Dermis microvascular lymphatic vessel endothelial cell (primary cell): ENCODE measurements at places on chromosomes 7 and 10. TPM values are rescaled to one million over a fixed set of nuclear protein-coding genes. Genes with fewer than 3 reads are reported as not detected.

DNA sequence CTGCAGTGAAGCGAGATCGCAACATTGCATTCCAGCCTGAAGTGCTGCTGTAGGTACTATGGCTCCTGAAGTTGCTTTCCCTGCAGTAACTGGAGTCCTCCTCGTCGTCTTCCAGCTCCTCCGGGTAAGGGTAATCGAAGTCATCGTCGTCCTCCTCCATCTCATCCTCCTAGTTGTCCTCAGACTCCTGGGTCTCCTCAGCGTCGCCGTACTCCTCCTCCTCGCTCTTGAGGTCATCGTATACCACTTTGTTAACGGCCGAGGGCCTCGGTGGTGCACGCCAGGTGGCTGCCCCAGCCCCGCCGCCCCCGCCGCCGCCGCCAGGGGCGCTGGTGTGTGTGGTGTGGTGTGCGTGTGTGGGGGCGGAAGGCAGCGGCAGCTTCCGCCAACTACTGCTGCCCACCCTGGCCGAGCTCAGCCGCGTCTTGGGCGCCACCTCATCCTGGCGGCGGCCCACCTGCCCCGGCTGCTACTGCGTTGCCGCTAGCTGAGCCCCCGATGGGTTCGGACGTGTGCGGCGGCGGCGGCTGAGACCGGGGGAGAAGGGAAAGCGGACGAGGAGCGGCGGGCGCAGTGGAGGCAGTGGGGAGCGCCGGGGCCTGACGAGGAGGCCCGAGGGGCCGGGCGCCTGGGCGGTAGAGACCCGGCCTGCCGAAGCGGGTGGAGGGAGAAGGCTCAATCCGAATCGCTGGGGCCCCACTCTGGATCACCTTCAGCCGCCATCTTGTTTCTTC lies 11.8 kb upstream of the ACBD5 start:
- DNase-seq: no peak

DNA sequence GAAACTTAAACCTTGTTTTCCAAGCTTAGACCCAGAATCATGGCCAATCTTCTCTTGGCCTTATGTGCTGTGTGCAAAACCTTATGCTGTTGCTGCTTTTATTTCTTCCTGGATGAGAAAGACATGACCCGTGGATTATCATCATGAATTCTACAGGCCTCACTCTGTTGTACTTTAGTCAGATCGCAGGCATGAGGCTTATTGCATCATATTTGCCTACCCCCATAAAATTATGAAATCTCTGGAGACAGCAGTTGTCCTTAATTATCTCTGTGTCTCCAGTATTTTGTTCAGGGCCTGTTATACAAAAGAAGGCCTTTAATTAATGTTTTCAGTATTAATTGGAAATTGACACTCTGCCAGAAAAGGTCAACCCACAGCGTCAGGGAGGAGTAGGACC lies 71.6 kb downstream of the PLCE1 start:
- DNase-seq: no peak

Gene ANKRD16
- 4.5 and 5.7 TPM in 2 replicates for total RNA-seq

Gene SCIN
- total RNA-seq: 0.13 TPM in 2 replicates

- DNase-seq: peak; percentile 82
Measured at GRCh38 chr10:114925587-114926586, 12.1 kb upstream of the TRUB1 start.
